ENCODE measurements at places on chromosomes 6 and 20.

DNA sequence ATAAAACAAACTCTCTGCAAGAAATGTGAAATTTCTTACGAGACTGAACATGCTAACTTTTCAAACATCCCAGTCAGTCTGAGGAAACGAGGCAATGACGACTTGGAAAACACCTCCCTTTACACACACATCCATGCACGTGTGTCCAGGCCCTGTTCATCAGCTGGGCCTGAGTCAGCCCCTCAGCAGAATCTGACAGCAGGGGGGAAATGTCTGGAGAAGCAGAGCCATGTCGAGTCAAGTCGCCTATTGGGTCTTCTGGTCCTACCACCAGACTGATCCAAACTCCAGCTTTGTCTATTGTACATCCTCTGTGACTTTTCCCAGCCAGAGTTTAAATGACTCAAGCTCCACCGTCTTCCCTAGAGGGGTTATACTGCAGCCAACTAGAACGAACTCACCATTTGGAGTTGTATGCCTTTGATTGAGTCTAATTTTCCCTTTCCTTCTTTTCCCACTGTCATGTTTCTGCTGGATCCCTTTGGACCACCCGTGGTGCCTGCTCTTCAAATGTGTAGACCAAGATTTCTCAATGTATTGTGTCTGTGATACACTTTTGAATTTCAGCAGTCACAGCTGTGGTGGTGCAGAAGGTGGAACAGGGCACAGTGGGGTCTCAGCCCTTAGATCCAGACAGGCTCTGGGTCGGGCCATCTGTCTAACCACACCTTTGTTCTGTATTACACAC, 254.0 kb downstream of the CDC5L start:
- no peaks in the 10 kb centered on the region for H3K36me3 ChIP-seq
- peaks cover 5% of the 10 kb centered on the region for H3K27me3 ChIP-seq
- no peak overlapping the region for H3K4me3 ChIP-seq
- no peak for DNase-seq

- H3K4me1 ChIP-seq = no peaks in the 10 kb centered on the region
- H3K27ac ChIP-seq = no peak overlapping the region
Measured at GRCh38 chr20:17394411-17394810, 136.8 kb downstream of the BFSP1 start.

- no peak overlapping the region for H3K4me3 ChIP-seq
- H3K27me3 ChIP-seq = no peaks in the 10 kb centered on the region
- H3K36me3 ChIP-seq = no peaks in the 10 kb centered on the region
- H3K27ac ChIP-seq = no peak overlapping the region
- peaks cover 2% of the 10 kb centered on the region for H3K4me1 ChIP-seq
Measured at GRCh38 chr20:10060226-10060625, 25.4 kb downstream of the ANKEF1 start.

DNA sequence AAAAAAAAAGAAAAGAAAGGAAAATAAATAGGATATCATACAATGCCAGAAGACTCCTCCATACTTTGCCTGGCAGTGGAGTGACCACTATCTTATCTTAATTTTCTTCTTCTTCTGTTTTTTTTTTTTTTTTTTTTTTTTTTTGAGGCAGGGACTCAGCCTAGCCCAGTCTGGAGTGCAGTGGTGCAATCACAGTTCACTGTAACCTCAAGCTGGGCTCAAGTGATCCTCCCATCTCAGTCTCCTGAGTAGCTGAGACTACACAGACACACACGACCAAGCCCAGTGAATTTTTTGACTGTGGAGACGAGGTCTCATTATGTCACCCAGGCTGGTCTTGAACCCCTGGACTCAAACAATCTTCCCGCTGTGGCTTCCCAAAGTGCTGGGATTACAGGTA, 17.1 kb upstream of the MMP9 start:
- no peak for DNase-seq
- H3K36me3 ChIP-seq = no peaks in the 10 kb centered on the region
- H3K27ac ChIP-seq = no peak overlapping the region
- no peaks in the 10 kb centered on the region for H3K27me3 ChIP-seq

DNA sequence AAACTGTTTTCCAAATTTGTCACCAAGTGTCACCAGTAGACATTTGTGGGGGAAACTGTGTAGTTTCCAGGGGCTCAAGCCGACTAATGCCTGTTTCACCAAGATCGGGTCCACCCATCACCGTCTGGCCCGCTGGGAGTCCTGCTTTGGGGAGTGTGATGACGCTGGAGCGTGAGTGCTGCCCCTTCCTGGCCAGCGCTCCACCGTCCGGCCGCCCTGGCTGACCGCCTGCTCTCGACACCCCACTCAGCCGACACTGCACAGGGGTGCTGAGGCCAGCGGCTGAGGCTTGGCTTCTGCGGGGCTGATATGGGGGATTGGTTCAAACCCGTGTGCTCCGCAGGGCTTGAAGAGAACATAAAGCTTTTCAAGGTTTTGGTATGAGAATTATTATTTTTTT, 160.1 kb downstream of the SMOC2 start:
- H3K36me3 ChIP-seq = no peaks in the 10 kb centered on the region
- H3K27ac ChIP-seq = no peak overlapping the region
